ENCODE measurements at places on chromosomes 3 and 15.
A peak's percentile ranks its signal among the peaks of the same experiment; 100 is the strongest.

GRCh38 chr3:128551867-128552266, 58.9 kb upstream of the GATA2 start:
- no peak for DNase-seq

DNA sequence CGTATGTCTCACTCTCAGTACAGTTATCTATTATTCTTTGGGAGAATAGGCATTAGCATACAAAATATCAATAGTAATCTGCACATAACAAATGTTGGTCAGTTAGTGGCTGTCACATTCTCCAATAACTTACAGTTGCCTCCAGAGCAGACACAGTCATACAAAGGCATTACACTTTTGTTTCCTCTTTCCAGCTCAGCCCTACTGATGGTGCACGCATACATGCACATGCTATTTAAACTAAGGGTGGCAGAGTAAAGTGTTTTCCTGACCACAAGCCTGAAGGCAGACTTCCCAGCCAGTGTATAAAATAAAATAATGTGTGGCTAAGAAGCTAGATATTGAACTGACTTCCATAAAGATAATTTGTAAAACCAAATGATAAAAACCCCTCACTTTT, 47.6 kb downstream of the PHLDB2 start:
- peak; percentile 19 for DNase-seq

DNA sequence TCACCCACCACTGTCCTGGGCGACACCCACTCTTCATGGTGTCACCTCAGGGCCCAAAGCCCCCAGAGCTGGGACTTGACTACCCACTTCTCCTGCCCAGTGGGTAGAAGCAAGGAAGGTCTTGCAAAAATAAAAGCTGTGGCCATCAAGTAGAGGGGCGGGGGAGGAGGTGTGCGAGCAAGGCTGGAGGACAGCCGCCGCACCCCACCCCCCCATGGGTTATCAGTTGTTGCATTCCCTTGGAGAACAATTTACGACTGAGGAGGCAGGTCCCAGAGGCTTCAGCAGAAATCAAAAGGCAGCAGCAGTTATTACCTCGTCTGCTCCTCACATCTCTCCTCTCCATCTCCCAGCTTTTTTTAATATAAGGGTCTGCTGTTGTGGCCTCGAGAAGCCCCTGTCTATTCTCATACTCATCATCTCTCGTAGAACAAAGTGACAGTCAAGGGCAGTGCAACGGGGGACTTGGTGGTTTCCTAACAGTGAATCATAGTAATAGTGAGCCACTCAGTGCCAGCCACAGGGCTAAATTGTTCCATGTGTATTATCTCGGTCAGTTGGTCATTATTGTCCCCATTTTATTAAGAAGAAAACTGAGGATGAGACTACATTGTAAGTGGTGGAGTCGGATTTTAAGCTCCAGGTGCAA, 116.4 kb downstream of the PDCD6IP start:
- no peak for DNase-seq

DNA sequence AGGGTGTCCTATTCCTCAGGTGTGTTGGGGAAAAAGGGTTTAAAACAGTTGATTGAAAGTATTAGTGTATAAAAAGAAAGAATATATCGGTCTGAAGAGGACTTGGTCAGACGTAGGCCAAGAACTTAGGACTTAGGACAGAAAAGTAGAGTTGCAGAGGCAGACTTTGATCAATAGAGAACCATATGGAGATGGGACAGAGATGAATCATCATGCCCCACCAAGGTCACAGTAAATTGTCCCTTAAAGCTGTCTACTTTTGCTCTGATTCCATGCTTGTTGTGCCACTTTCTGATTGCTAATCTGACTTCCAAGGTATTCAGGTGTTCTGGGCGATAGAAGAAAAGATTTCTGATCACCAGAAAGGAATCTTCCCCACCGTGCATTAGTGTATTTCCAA, 52.9 kb upstream of the ZDHHC23 start:
- DNase-seq, result no peak

GRCh38 chr3:60594025-60594424, 657.2 kb downstream of the FHIT start:
- DNase-seq, result peak; percentile 19

- no peak for DNase-seq
Observed at GRCh38 chr15:77650265-77650664, 17.6 kb upstream of the LINGO1 start.

- no peak for DNase-seq
Observed at GRCh38 chr3:15439476-15439875, 12.1 kb downstream of the EAF1 start.

GRCh38 chr15:40234783-40235182, 4.1 kb upstream of the PAK6 start:
- no peak for DNase-seq

- DNase-seq, result peak; percentile 81
Observed at GRCh38 chr3:161560008-161560637, 63.5 kb downstream of the OTOL1 start.

- DNase-seq, result peak; percentile 77
Observed at GRCh38 chr3:157542711-157543500, 39.7 kb upstream of the VEPH1 start.

GRCh38 chr3:124747111-124747981, 17.1 kb downstream of the UMPS start:
- no peak for DNase-seq

- peak; percentile 36 for DNase-seq
Observed at GRCh38 chr15:55195996-55196395, 745 bp downstream of the RSL24D1 start.

- no peak for DNase-seq
Observed at GRCh38 chr3:143731776-143732175, 116.5 kb downstream of the SLC9A9 start.

- no peak for DNase-seq
Observed at GRCh38 chr15:34243226-34243625, 18.4 kb downstream of the EMC4 start.

DNA sequence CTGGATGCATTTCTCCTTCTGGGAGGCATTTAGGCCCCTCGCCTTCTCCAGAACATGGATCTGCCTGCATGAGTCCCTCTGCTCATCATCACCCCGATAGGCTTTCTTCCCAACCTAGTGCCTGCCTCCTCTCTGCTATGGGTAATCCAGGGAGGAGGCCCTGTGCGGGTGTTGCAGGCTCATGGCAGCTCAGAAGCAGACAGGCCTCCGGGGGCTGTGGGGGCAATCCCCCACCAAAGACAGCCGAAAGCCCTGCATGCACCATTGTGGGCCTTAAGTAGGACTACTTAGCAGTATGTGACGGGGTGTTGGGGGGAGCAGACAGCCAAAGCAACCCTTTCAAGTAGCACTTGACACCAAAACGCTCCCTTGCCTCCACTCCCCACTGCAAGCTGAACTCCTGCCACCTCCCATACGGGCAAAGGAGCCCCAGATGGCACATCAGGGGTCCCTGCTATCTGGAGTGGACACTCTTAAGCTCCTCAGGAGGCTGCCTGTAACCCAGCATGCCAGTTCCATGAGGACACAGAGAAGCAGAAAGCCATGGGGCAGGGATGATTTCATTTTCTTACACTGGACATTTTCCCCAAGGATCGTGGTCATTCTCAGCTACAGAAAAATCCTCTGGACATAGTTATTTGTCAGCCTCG, 98.8 kb upstream of the HACD2 start:
- DNase-seq, result no peak

GRCh38 chr3:147838652-147839051, 429.5 kb downstream of the ZIC1 start:
- no peak for DNase-seq

DNA sequence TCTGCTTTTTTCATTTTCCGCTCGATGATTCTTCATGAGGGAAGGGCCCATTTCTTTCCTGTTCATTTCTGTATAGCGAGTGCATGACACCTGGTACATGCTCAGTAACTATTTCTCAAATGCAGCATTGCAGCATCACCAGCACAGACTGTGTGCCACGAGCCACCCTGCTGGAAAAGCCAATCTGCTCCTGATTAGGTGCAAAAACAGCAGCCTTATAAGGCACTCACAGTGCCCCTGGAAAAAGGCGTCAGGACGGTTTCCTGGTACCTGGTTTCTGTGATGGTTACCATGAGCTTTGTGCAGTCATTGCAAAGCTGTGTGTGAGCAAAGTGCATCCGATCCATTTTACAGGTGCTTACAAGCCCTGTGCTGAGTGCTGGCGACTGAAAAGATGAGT, 15.8 kb downstream of the ST8SIA2 start:
- DNase-seq, result no peak

DNA sequence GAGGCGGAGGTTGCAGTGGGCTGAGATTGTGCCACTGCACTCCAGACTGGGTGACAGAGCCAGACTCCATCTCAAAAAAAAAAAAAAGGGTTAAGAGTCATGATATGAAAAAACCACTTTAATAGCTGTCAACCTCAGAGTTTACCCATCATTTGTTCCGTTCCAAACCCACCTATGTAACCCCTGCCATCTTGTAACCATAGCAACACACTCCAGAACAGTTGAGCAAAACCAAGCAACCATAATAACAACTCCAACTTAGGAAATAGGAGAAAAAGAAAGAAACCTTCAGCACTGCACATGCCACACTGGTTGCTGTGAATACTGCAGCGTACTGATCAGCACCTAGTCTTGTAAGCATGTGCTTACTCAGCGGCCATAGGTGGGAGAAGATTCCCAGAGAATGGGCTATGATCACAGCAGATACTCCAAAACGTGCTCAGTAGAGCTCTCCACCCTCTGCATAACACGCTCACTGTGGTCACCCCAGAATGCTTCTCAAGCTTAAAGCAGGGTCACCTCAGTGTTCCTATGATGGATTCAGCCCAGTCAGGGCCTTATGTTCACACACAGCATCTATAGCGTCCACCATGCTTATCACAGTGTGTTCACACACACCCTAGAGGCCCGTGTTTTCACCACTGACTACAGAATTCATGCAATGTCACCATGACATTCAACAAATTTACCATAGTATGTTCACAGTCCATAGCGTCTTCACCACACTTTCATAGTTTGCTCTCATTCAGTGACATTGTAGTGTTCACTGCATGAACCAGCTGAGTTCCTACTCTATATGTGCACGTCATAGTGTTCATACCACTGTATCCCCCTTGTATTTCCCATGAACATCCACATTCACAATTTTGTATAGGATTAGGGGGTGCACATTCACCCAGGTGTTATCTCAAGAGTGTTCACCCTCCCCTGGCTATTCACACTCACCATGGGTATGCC, 6.5 kb upstream of the CILP start:
- DNase-seq, result no peak

DNA sequence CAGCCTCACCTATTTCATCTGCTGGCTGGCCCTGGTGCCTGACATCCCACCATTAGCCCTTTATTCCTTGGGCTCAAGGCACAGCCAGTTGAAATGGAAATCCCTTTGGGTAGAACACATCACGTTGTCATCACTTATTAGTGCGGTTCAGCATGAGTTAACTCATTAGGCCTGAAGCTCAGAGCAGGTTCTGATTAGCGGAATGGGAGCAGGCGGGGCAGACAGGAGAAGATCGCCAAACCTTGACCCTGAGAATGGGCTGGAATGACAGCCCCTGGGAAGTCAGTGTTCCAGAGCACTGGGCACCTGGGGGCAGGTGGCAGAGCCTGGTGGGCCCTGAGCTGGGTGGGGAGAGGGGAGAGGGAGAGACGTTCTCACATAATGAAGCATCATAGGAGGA, 5.8 kb downstream of the ITGA11 start:
- no peak for DNase-seq

- peak; percentile 53 for DNase-seq
Observed at GRCh38 chr15:83053151-83053550, 13.9 kb downstream of the BTBD1 start.

GRCh38 chr3:19945969-19946831, 697 bp upstream of the RAB5A start:
- no peak for DNase-seq

DNA sequence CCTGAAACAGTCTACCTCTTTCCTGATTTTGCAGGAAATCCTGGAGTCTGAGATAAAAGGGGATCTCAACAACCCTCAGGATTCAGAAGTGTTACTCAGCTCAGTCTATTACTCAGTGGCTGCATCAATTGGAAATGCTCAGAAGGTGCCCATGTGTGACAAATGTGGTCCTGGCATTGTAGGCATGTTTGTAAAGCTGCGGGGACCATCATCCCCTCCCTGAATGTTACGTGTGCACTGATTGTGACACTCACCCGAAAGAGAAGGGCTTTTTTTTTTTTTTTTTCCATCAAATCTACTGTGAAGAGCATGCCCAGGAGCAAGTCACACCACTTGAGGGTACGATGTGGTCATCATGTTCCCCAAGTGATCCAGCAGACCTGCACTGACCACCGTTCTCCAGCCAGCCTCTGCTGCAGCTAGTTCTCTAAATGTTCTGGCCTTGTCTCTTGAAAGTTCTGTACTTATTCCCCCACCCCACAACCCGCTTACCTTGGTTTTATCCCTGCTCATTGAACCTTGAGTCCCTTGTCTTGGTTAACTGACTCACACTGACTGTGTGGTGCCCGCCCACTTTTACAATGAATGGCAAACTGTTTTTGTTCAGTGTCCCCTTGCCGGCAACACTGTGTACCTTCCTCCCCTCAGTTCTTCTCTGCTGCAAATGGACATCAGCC, 19.8 kb downstream of the ST3GAL6 start:
- no peak for DNase-seq

GRCh38 chr15:68154923-68155559, 50.1 kb downstream of the CALML4 start:
- peak; percentile 77 for DNase-seq

DNA sequence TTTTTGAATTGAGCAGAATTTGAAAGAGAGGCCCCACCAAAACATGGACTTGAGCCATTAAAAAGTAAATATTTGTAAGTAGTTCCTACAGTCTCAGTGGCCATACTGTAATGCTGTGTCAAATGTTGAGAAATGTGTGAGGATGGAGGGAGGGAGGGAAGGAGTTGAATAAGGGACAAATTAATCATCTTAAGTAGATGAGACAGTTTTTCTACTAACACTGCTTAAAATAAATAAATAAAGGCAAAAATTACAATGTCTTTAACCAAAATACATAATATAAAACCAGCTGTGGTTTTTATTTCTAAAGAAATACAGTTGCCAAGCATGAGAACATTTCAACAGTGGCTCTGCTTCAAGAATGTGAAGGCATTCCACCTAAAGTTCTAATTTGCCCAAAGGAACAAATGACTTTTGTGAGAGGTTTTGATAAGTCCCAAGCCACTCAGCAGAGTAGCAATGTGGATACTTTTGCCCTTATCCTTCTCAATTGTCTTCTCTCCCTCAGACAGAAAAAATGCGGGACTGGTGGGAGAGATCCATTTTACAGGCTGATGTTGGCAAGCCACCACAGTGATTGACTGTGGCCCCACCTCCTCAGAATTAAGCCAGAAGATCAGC, 427.0 kb upstream of the RARB start:
- peak; percentile 93 for DNase-seq

Data from adipocyte (in vitro differentiated cells).